ENCODE measurements at places on chromosomes 16 and 17. TPM values are rescaled to one million over a fixed set of nuclear protein-coding genes. Genes with fewer than 3 reads are reported as not detected.

DNA sequence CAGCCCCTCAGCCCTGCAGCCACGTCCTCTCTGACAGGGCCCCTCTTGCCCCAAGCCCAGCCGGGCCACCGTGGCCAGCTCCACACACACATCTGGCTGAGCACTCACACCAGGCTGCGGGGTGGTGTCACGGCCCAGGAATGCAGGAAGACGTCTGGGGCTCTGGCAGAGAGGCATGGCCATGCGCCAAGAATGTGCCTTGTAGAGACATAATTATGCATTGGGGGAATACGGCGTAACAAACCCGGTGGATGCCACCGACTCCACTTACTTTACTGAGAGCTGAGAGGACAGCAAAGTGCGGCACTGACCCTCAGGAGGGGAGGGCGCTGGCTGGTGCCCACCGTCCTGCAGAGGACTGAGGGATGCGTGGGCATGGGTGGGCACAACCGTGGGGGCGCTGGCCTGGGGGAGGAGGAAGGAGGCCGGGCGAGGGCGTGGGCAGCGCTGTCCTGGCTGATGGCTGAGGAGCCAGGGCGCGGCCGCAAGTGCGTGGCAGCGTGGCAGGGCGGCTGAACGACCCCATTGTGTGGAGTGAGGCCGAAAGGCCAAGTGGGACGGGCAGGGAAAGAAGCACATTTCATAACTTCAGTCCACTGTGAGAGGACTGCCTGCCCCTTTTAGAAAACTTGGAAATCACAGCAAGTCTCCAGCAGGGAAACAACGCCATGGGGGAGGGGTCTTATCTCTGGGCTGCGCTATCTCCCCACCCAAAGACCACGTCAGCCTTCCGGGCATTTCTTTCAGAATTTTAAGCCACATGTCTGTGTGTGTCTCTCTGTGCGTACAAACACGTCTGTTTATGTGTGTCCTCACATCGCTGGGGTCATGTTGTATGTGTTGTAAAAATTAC lies 30.6 kb downstream of the METRNL start:
- peak; percentile 92 for DNase-seq

Gene C16orf46
- not detected for total RNA-seq

DNA sequence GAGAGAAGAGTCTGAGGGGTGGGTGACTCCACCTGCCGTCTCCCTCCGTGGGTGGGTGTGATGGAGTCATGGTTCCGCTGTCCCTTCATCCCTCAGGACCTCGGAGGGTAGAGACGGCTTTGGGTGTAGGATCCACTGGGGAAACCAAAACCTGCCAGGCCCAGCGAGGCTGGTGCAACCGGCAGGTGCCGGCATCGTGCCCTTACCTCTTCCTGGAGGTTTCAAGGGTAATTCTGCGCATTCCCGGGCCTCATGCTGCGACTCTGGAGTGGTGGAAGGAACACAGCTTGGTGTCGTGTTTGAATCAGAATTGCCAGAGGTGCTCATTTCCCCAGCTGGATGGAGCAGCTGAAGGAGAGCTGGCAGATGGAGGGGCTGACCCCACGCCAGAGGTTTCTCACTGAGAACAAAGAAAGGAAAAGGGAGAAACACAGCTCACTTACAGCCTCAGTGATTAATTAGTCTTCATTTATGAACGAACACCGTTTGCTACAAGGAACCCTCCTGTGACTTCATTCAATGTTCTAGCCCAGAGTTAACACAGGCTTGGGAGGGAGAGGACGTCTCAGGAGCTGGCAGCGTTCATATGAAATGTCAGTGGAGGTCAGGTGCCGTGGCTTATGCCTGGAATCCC lies 16.3 kb upstream of the ATP2A3 start:
- DNase-seq, result no peak

DNA sequence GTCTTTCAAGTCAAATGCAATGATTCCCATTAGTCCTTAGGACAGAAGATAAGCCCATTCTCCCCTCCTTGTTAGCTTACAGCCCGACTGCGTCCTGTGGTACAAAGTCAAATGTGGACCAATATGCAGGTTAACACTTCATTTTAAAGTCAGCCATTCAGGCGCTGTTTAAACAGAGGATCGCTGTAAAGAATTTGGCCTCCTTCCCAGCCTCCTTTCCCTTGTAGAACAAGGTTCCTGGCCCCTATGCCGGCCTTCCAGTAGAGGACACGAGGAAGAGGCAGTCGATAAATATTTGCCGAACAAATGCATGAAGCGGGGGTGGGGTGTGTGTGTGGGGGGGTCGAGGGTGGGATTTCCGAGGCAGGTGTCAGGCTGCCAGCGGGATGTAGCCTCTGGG lies 4.3 kb downstream of the SDK2 start:
- no peak for DNase-seq

- DNase-seq, result no peak
These were observed 6.7 kb upstream of the PRPSAP2 start for GRCh38 chr17:18851201-18851600.

- DNase-seq, result no peak
These were observed 136.6 kb upstream of the RPH3AL start for GRCh38 chr17:488993-489757.

GRCh38 chr17:15231851-15232516 lies 33.1 kb downstream of the PMP22 start:
- no peak for DNase-seq

- DNase-seq, result no peak
These were observed 14.6 kb downstream of the RBBP6 start for GRCh38 chr16:24553983-24554382.

DNA sequence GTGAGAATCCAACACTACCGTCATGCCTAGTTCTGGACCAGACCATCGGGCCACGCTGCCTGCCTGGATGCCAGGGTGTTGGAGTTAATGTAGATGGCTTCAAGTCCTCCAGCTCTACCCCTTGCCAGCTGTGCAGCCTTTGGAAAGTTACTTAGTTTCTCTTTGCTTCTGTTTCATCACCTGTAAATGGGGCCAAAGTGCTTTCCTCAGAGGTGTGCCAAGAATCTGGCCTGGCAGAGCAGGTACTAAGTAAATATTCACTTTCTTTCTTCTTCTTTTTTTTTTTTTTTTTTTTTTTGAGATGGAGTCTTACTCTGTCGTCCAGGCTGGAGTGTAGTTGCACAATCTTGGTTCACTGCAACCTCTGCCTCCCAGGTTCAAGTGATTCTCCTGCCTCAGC lies 159.5 kb upstream of the RPL38 start:
- DNase-seq, result no peak

GRCh38 chr16:67733734-67734470 lies 14.8 kb upstream of the GFOD2 start:
- no peak for DNase-seq

- DNase-seq, result no peak
These were observed 5.6 kb downstream of the SLC16A3 start for GRCh38 chr17:82234211-82235055.

- no peak for DNase-seq
These were observed 76.2 kb downstream of the CCT6B start for GRCh38 chr17:34885076-34885475.

DNA sequence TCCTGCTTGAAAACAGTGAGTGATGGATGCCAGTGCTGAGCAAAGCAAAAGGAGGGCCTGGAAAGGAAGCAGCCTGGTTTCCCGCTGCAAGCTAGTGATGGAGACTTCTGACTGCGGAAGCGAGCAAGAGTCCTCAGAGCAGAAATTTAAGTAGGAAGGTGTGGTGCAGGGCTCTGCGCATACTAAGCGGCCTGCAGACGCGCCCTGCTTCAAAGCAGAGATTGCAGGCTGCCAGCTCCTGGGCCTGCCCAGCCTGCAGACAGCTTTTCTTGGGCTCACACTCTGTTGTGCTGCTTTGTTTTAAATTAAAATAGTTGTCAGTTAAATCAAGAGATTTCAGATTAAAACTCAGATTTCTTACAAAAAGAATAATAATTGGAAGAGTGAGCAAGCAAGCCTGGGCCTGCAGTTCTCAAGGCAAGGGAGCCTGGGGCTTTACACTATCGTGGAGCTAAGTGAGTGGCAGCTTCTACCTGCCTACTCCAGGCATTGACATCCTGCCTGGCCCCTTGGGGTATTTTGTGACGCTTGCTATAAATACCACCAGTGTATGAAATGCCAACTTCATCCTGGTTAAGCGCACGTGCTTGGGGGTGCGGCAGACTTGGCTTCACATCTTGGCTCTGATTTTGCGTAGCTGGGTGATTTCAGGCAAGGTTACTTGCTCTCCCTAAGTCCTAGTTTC lies 237.3 kb downstream of the XYLT1 start:
- no peak for DNase-seq

- no peak for DNase-seq
These were observed 452.6 kb upstream of the CDH11 start for GRCh38 chr16:65574326-65574966.

GRCh38 chr16:23254338-23254737 lies 47.8 kb upstream of the SCNN1B start:
- no peak for DNase-seq

Gene SRL
- total RNA-seq, result 0.84 TPM

GRCh38 chr16:57694725-57695679 lies at the start of gene DRC7:
DRC7 (plus strand) TSS chr16:57694806; CDS start chr16:57697950, 3,144 bp downstream.
- no peak for DNase-seq

- no peak for DNase-seq
These were observed 574 bp downstream of the MPP3 start for GRCh38 chr17:43832168-43832975.

DNA sequence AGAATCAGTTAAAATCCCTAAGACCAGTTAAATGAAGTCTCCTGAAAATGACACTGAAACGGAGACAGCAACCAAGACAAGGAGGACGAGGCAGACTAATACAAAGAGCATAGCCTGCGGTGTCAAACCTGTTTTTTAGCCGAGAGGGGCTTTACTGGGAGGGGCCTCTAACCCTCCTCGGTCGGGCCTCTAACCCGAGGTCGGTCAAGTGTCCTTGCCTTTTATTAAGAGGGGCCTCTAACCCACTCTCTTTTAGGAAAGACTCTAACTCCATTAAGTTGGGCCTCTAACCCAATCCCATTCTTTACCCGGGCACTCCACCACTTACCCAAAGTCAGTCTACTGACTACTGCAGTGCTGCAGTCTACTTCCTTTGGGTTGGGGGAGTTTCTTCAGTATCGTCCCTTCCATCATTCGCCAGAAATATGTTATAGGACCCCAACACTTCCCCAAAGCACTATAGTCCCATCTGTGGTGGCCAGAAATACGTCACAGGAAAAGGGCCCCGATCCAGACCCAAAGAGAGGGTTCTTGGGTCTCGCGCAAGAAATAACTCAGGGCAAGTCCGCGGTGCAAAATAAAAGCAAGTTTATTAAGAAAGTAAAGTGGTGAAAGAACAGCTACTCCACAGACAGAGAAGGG lies 39.2 kb upstream of the ARL4D start:
- DNase-seq, result no peak

Gene ITGAD
- 0.28 TPM for total RNA-seq

GRCh38 chr16:71540-72401 lies 660 bp downstream of the RHBDF1 start:
- DNase-seq, result peak; percentile 49

Gene RCVRN
- total RNA-seq, result 0.24 TPM

DNA sequence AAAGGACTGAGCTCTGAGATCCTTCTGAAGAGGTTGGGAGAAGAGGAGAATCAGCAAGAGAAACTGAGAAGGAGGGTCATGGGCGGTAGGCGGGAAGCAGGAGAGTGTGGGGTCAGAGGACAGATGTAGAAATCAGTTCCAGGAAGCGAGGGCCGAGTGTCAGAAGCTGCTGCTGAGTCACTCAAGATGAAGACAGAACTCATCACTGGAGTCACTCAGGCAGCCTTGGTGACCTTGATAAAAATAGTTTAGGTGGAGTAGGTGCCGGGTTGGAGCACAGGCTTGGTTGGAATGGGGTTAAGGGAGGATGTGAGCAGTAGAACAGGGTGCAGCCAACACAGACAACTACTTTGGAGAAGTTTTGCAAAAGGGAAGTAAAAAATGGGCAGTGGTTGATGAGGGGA lies 6.1 kb upstream of the ITGAM start:
- DNase-seq, result no peak

DNA sequence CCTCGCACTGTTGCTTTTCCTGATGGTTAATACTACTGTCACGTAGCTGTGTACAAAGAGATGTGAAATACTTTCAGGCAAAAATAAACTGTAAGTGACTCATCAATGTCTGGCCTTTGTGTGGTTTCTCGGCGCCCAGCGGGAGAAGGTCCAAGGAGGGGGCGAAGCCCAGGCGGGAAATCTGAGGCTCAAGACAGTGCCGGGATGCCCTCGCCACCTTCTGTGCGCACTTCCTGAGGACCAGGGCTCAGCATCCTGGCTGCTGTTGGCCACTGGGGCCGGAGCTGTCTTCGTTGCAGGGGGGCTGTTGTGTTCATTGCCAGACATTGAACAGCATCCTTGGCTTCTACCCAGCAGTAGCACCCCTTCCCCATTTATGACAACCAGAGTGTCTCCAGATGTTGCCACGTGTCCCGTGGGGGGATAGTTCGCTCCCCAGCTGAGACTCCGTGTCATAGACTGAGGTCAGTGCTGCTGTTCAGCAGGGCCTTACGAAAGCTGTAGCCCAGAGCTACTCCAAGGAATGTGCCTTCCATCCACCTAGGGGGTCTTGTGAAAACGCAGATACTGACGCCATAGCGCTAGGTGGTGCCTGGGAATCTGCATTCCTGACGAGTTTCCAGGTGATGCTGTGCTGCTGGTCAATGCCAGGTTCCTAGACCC lies 67.3 kb upstream of the PLCG2 start:
- no peak for DNase-seq

DNA sequence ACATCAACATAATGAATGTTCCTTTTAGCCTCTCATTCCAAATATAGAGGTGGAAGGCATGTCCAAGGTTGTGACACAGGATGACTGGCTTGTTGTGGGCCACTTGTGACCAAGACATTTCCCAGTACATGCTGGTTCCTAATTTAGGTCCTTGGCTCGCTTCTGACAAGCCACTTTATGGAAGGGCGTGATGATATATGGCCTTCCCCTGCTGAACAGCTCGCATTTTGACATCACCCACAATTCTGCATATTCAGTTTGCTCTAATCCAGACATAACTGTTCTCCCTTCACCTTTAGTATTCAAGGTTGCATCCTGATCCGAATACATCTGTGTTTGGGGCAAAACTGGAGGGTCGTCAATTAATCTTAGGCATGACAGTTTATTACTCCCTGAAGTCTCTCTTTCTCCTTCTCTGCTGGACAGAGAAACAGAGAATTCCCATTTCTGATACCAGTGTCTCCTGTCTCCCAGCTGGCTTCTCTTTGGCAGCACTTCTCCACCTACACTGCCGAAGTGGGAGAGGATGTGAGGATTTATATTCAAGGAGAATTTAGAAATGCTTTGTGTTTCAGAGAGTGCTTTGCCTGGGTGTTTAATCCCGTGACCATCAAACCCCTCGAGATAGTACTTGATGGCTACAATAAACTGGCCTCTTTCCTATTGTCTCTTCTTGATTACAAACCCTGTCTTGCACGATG lies 815.5 kb upstream of the RBFOX1 start:
- DNase-seq, result no peak

DNA sequence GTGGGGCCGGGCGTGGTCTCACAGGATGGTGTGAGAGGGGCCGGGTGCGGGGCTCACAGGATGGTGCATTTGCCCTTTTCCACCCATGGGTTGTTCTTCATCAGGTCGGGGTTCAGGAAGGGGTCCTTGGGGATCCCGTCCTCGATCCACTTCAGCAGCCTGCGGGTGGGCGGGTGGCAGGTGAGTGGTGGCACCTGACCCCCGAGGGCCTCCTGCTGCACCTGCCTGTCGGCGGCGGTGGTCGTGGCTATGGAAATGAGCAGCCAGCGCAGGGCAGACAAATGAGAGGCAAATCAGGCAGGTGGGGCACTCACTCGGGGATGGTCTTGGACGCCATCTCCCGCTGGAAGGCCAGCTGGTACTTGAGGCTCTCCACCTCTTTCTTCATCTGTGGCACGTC lies 1.9 kb downstream of the GNG13 start:
- DNase-seq, result no peak

Measured in omental fat pad (tissue), 4 donors.